ENCODE measurements at places on chromosomes 11 and 22.

DNA sequence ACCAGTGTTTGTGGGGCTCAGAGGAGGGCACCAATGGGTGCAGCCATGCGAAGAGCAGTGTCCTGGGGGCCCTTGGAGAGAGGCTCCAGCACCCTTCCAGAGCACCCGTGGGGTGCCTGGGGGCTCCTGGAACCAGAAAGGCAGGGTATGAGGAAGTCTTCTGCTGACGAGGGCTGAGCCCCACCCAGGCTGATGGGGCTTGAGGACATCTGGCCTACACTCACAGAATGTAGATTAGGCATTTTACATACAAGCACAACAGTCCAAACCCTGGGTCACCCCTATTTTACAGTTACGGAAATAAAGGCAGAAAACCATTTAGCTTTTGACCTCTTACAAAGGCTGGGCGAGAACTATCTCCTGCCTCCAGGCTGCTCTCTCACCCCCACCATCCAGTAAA lies 47.6 kb downstream of the ADAMTS8 start:
- no peak for DNase-seq

GRCh38 chr11:71991494-71991893 lies 7.2 kb upstream of the IL18BP start:
- DNase-seq: no peak

GRCh38 chr11:33284818-33285217 lies 27.6 kb downstream of the HIPK3 start:
- DNase-seq: no peak

- DNase-seq: no peak
Observed at GRCh38 chr11:1401656-1402221, 12.0 kb downstream of the BRSK2 start.

- no peak for DNase-seq
Observed at GRCh38 chr11:108838792-108839105, 173.9 kb downstream of the DDX10 start.

DNA sequence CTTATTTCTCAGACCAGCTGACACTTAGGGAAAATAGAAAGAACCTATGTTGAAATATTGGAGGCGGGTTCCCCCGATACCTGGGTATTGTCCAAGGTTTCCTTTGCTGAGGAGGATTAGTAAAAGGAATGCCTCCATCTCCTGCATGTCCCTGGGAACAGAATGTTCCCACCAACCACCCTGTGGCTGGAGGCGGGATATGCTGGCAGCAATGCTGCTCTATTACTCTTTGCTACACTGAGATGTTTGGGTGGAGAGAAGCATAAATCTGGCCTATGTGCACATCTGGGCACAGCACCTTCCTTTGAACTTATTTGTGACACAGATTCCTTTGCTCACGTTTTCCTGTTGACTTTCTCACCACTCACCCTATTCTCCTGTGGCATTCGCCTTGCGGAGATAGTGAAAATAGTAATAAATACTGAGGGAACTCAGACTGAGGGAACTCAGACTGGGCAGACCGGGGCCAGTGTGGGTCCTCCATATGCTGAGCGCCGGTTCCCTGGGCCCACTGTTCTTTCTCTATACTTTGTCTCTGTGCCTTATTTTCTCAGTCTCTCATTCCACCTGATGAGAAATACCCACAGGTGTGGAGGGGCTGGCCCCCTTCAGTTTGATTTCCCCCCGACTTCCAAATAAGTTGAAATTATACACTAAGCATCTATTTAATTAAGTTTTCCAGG lies 32.1 kb downstream of the IGLL1 start:
- DNase-seq: no peak

- DNase-seq: no peak
Observed at GRCh38 chr22:19040391-19040861, 81.8 kb downstream of the DGCR2 start.

DNA sequence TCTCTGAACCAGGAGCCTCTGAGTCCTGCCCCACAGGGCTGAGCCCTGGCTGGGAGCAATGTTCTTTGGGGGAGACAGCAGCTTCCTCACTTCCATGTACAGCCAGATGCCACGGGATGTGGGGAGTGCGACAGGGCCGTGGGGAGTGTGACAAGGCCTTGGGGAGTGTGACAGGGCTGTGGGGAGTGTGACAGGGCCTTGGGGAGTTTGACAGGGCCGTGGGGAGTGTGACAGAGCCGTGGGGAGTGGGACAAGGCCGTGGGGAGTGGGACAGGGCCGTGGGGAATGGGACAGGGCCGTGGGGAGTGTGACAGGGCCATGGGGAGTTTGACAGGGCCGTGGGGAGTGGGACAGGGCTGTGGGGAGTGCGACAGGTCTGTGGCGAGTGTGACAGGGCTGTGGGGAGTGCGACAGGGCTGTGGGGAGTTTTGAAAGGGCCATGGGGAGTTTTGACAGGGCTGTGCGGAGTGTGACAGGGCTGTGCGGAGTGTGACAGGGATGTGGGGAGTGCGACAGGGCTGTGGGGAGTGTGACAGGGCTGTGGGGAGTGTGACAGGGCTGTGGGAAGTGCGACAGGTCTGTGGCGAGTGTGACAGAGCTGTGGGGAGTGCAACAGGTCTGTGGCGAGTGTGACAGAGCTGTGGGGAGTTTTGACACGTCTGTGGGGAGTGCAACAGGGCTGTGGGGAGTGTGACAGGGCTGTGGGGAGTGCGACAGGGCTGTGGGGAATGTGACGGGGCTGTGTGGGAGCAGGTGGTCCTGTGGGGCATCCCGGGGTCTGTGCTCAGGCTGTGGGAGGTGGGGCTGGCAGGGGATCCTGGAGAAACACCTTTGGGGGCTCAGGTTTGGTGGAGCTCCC lies 6.6 kb upstream of the KRTAP5-6 start:
- no peak for DNase-seq

- no peak for DNase-seq
Observed at GRCh38 chr11:113947994-113948393, 26.9 kb upstream of the HTR3A start.

- no peak for DNase-seq
Observed at GRCh38 chr11:98736833-98737232, 283.9 kb upstream of the CNTN5 start.

DNA sequence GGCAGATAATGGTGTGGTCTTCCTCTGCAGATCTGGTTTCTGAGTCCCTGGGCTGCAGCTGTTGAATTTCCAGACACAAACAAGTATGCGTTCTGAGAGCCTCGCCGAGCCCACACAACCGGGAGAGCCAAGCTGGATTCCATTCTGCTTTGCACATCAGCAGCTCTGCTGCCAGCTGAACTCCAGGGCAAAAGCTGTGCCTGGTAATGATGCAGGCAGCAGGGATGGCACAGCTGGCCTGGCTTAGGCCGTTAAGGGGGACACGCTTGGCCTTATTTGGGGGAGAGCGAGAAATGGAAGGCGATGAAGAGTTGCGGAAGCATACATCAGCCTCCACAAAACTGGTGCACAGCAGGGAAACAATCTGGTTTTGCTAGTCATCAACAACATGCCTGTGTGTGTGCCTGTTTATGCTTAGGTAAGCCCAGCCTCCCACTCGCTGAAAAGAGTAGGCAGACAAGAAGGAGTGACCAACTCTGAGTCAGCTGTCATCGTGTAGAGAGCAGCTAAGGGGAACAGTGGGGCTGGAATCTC lies 25.1 kb downstream of the ADAMTS8 start:
- DNase-seq: no peak

DNA sequence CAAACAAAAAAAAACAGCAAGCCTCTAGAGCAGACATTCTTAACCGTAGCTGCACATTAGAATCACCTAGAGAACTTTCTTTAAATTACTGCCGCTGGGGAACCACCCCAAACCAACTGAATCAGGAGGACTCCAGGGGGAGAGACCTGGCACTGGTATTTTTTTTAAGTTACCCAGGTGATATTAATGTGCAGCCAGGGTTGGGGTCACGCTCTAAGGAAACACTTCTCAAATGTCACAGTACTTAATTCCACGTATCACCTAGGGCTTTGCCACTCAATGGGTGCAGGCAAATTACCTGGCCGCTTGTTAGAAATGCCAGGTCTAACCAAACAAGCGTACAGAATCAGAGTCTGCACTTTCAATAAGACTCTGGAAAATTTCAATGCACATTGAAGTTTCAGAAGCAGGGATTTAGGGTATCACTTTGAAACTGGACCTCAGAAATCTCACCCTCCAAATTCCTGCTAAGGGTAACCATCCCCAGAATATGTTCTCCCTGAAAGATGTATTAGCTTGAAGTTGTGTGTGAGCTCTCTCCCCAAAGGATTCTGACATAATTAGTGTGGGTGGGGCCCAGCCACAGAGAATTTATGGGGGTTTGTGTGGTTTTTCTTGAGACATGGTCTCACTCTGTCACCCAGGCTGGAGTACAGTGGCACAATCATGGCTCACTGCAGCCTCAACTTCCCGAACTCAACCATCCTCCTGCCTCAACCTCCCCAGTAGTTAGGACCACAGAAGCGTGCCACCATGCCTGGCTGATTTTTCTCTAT lies 12.7 kb upstream of the ISX start:
- DNase-seq: no peak

GRCh38 chr11:70464509-70465361 lies 66.4 kb downstream of the CTTN start:
- DNase-seq: no peak

- DNase-seq: no peak
Observed at GRCh38 chr11:19524171-19524671, 188.4 kb upstream of the NAV2 start.

DNA sequence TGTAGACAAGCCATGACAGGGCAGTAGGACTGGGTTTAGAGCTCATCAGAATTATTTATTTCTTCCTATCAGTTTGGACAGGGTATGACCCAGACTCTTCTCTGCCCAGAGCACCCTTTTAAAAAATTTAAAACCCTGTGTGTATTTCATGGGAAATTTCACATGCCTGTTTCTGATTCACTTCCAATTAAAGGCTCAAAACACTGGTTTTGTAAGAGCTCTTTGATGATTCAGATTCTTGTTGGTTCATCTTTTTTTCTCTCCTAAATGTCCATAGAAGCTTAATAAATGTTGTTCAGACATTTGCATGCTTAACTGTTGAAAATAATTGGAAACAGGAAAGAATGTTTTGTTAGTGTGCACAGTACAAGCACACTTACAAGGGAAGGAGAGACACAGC lies 13.8 kb downstream of the FLI1 start:
- DNase-seq: no peak

- DNase-seq: no peak
Observed at GRCh38 chr22:43823911-43824665, 12.0 kb upstream of the EFCAB6 start.

GRCh38 chr11:85027346-85027745 lies 599.8 kb downstream of the DLG2 start:
- no peak for DNase-seq

GRCh38 chr11:11808992-11809615 lies 32.7 kb upstream of the USP47 start:
- no peak for DNase-seq

DNA sequence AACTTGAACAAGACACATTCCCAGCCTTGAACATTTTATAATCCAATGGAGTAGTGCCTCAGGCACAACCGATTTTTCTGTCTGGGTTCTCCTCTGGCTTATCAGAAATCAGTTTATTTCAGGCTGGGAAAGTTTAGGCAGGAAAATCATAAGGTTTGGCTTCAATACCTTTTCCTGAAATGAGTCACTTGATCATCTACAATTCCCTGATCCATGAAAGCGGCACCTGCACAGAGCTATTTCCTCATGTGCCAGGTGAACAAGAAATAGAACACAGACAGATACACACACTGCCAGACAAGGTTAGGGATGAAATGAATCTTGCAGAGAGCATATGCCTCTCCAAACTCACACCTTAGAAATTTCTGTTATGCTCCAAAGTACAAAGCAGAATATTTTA lies 106.7 kb upstream of the OR9G4 start:
- DNase-seq: no peak

- DNase-seq: no peak
Observed at GRCh38 chr11:33376331-33377310, 119.4 kb downstream of the HIPK3 start.

- DNase-seq: peak; percentile 25
Observed at GRCh38 chr11:60914633-60915247, 782 bp downstream of the TMEM109 start.

DNA sequence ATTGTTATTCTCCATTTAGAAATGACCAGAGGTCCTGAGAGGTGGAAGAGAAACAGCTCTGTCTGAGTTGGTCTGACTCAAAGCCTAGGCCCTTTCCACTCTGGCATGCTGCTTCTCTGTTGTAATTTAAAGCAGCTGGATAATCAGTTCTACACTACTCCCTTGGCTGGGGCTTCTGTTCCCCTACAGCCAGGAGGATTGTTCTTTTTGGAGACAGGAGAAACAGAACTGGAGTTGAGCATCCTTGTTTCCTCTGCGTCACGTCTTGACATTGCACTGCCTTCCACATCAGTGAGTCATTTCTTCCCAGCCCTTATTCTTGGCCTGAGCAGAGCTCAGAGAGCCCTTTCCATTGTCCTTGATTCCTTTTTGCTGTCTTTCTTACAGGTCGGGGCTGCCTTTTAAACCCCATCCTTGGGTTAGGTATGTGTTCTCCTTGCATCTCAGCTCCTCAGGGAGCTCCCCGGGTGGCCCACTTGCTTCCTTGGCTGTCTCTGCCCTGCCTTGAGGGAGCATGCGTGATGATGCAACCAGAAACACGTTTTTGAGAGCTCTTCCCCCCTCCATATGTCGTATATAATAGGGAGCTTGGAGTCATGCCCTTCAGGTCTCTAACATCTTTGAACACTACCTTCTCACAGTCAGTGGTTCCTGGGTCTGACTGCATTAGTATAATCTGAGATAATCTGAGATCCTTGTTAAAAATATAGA lies 35.7 kb downstream of the CYB5R2 start:
- no peak for DNase-seq

DNA sequence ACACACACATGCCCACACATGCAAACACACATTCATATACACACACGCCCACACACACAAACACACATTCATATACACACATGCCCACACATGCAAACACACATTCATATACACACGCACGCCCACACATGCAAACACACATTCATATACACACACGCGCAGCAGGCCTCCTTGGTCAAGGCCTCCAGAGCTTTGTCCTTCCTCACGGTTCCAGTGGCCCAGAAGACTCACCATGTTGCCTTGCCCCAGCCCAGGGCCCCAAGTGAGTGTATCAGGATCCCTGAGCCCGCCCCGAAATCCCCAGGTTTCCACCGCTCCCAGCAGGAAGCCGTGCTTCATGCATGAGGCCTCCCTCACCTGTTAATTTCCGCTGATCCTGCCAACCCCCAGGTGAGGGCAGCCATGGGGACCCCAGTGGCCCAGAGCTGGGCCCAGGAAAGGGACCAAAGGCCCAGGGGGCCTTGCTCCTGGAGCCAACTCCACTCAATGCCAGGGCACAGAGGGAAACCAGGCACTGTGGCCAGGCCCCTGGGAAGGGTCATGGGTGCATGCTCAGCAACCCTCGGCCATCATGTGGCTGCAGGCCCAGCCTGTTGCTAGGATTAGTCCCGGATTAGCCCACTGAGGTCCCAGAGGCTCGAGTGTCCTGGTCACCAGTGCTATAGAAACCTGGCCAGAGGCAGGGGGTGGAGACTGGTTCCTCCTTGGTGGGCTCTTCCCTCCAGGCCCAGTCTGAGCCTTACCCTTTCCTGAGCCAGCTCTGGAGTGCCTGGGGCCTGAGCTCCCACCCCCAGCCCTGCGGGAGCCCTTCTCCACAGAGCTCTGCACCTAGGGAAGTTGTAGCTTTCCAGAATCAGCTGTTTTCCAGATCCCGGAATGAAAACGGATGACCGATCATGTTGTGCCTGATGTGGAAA lies 34.4 kb downstream of the IGF2 start:
- no peak for DNase-seq

Data from stimulated activated CD4-positive, alpha-beta T cell treated with anti-CD3 and anti-CD28 coated beads, Interleukin-1b, Interleukin-23, amount 100 ng/mL, for 4 hours (primary cell).